M059J (cell line): ENCODE measurements at places on chromosomes 1 and 21. TPM values are rescaled to one million over a fixed set of nuclear protein-coding genes. Genes with fewer than 3 reads are reported as not detected.

GRCh38 chr1:31101147-31101502, 35.6 kb upstream of the PUM1 start:
- DNase-seq = peak; percentile 90

GRCh38 chr1:201059401-201059800, 35.9 kb upstream of the KIF21B start:
- DNase-seq = no peak

DNA sequence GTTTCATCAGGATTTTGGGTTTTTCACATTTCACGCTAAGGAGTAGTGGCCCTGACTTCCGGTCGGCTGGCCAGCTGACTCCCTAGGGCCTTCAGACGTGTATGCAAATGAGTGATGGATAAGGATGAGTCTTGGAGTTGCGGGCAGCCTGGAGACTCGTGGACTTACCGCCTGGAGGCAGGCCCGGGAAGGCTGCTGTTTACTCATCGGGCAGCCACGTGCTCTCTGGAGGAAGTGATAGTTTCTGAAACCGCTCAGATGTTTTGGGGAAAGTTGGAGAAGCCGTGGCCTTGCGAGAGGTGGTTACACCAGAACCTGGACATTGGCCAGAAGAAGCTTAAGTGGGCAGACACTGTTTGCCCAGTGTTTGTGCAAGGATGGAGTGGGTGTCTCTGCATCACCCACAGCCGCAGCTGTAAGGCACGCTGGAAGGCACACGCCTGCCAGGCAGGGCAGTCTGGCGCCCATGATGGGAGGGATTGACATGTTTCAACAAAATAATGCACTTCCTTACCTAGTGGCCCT, 23.1 kb upstream of the TNFRSF1B start:
- DNase-seq = peak; percentile 99

GRCh38 chr1:108884968-108885367, 8.2 kb downstream of the GPSM2 start:
- DNase-seq = no peak

DNA sequence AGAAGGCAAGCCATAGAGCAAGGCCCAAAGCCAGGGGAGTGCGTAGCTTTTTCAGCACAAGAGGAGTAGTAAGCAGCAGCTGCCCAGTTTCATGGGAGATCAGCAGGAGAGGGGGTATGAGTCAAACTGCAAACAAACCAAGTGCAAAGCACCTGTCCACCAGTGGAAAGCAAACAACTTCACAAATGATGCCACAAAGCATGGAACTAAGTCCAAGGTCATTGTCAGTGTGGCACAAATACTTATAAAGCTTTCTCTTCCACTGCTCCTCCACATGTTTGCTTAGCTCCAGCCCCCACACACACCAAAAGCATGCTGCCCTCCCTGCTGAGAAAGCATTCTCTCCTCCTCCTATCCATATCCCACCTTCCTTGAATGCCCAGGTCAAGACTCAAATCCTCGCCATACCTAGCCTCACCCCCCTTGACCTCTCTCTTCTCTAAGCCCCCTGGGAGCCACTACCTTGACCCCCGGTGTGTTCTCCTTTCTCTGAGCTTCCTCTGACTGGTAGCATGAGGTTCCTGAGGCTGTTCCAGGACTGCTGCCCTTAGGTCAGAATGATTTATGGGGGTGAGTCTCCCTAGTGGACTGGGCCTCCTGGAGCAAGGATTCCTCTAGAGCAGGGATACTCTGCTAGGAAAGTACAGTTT, 70.4 kb downstream of the DMAP1 start:
- DNase-seq = no peak

- no peak for DNase-seq
Measured at GRCh38 chr1:10173582-10173981, 36.8 kb upstream of the KIF1B start.

GRCh38 chr1:27049607-27050006, 37.0 kb upstream of the TENT5B start:
- DNase-seq = no peak

- DNase-seq = no peak
Measured at GRCh38 chr21:19433623-19434022, 1030.0 kb upstream of the TMPRSS15 start.

DNA sequence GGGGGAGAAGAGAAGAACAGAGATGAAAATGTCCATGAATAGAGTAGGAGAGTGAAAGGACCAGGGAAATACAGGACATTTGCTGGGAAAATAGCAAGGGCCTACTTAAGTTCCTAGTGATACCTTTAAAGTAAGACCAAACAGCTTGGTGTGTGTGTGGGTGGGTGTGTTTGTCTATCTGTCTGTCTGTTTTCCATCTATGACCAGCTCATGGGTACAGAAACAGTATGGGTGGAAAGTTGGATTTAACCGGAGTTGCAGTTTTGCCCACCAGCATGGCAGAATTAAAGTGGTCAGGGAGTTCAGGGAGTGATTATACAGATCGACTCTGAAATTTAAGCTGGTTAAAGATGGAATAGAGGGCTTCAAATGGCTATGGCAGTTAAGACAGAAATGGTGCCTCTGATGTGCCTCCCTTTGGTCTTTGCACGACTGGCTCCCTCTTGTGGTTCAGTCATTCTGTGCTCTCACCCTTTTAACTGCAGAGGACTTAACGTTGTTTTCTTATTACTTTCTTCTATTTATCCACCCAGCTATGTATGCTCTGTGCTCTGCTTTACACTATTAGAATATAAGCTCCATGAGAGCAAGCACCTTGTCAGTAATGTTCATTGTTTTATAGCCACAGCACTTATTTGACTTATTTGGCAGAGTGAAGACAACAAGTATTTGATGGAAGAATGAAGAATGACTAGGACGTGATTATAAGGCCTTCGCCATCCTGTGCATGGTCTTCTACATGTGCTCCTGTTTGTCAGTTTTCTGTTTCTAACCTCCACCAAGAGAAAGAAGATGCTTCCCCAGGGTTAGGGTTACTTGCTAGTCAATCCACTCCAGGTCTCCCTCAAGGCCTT, 72.7 kb upstream of the AK4 start:
- DNase-seq = peak; percentile 63

DNA sequence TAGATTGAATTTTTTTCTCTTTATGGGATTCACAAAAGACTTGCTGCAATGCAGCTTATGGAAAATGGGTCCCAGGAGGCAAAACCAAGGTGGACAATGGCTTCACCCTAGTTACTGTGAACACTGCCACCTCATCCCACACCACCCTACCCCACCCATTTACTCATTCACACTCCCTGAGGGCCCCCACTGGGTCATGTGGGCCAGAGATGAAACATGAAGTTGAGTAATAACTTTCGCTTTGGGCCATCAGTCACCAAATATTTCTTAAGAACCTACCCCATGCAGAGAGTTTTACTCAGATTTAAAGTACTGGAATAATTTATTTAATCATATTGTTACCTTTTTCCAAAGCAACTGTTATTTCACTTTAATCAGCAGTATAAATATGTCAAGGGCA, 191.8 kb downstream of the TPR start:
- peak; percentile 89 for DNase-seq

GRCh38 chr1:74522148-74522547, 9.7 kb upstream of the LRRC53 start:
- DNase-seq = no peak

DNA sequence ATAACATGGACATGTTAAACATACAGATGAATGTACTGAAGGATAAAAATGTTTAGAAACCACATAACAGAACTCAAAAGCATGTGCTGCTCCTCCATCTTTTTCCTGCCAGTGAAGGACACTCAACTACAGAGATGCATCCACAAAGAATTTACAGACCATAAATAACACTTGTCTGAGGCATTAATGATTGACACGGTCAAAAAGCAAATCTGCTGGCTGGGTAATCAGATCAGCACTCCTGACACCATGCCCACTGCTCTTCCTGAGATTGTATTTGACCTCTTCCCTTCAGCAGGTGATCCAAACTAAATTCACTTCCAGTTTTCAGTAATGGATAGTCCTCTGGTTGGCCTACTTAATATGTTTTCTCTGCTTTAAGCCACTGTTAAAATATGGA, 6.6 kb downstream of the CREG1 start:
- no peak for DNase-seq

DNA sequence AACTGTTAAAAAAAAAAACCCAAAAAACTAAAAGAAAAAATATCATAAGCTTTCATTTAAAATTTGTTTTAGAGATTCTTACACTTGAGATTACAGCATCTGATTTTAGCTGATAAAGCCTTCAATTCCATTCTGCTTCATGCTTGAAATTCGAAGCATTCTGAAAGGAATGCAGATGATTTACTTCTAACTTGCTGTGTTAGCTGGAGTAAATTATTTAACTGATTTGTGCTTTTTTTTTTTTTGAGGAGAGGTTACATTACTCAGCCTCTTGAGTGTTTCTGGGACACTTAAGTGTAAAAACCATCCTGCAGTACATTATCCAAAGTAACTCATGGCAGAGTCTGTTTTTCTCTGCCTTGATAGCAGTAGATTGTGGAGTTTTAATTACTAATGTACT, 4.5 kb upstream of the TRIM67 start:
- DNase-seq = no peak

- peak; percentile 29 for DNase-seq
Measured at GRCh38 chr1:170590921-170591705, 59.1 kb downstream of the GORAB start.

GRCh38 chr1:10257851-10258250, 47.5 kb downstream of the KIF1B start:
- no peak for DNase-seq

GRCh38 chr1:230054092-230054749, 12.8 kb upstream of the GALNT2 start:
- DNase-seq = no peak

GRCh38 chr21:31558962-31559367, 100.5 kb upstream of the SOD1 start:
- peak; percentile 11 for DNase-seq

DNA sequence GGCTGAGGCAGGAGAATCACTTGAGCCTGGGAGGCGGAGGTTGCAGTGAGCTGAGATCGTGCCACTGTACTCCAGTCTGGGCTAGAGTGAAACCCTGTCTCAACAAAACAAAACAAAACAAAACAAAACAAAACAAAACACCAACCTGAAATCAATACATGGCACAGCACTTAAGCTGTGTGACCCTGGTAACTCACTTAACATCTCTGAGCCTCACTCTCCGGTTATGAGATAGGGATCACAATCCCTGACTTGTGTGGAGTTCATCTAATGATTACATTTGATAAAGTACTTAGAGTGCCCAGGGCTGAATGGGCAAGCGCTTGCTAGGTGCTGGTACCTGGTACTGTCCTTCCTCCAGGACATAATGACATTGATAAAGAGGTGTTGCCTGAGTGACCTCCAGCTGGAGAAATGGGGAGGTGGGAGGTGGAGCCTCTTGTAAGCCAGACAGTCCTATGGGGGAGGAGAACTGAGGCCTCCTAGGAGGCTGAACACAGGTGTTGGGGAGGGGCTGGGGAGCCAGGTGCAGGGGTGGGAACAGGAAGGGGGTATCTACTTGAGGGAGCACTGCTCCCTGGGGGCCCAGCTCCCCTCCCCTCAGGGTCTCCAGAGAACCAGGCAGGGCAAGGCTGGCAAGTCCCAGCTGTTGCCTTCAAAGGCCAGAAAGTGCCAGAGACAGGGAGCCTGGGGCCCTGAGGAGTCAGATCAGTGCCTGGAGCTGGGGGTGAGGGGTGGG, 17.9 kb downstream of the FOXO6 start:
- no peak for DNase-seq

HMGN2 gene
- 1,156 and 1,189 TPM in 2 replicates for total RNA-seq

NBPF6 gene
- total RNA-seq = not detected in 2 replicates

TRIM67 gene
- total RNA-seq = 0.10 and 0.20 TPM in 2 replicates

SPRR3 gene
- not detected in 2 replicates for total RNA-seq

RASSF5 gene
- 1.6 and 4.1 TPM in 2 replicates for total RNA-seq

GJA9 gene
- total RNA-seq = not detected in 2 replicates

PRR9 gene
- total RNA-seq = not detected in 2 replicates

KRTAP20-1 gene
- total RNA-seq = not detected in 2 replicates

HLX gene
- total RNA-seq = 7.2 and 14.4 TPM in 2 replicates

AMY1B gene
- not detected in 2 replicates for total RNA-seq

LRRN2 gene
- 0.02 TPM in 1 of 2 replicates, not detected in the other for total RNA-seq
